ENCODE measurements at places on chromosomes 1 and 21. TPM values are rescaled to one million over a fixed set of nuclear protein-coding genes. Genes with fewer than 3 reads are reported as not detected.
A peak's percentile ranks its signal among the peaks of the same experiment; 100 is the strongest.

Gene MCOLN3
- total RNA-seq, result 0.66 TPM

DNA sequence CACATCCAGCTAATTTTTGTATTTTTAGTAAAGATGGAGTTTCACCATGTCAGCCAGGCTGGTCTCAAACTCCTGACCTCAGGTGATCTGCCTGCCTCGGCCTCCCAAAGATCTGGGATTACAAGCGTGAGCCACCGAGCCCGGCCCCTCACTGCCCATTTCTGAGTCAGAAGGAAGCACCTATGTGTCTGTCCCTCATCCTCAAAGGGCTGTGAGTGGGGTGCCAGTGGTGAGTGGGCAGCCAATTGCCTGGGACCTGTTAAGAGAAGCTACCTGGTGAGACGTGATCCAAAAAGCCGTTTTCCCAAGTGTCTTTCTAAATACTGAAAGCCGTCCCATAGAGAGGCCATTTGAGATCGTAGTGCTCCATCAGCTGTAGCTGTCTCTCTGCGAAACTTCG is 27.1 kb upstream of the PDXK start:
- H3K27ac ChIP-seq, result no peak overlapping the region
- H3K27me3 ChIP-seq, result no peaks in the 10 kb centered on the region
- no peak overlapping the region for H3K4me3 ChIP-seq
- no peaks in the 10 kb centered on the region for H3K4me1 ChIP-seq
- peaks cover 50% of the 10 kb centered on the region for H3K36me3 ChIP-seq

Gene TESK2
- 2.6 TPM for total RNA-seq

Gene HTR6
- total RNA-seq, result not detected

DNA sequence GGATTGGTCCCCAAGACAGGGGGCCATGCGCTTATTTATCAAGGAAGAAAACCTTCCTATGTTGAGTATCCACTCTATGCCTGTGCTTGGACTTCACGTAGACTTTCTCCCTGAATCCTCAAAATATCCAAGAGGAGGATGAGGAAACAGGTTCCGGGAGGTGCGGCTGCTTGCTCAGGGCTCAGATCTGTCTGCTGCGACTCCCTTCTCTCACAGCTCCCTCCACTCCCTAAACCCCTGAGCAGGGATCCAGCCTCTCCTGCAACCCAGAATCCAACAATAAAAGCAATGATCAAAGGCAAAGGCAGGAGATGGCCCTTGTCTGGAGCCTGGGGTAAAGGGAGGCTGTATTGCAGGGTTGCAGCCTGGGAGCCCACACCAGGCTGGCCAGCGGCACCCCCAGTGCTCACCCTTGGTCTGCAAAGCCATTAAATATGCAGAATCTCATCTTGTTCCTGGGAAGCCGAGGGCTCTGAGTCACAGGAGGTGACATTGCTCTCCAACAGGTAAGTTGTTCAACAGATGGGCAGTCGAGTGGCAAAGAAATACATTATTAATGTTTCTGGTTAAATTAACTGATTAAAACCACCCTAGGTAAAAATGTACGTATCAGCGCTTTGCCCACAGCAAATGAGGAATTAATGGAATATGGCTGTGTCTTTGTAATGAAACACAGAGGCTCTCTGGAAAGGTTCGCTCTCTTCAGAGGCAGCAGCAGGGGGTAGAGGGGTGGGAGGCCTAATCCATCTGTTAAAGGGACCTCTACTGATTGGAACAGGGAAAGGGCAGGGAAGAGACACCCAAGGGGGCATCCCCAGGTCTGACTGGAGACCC is 111.5 kb downstream of the GRIK3 start:
- no peaks in the 10 kb centered on the region for H3K36me3 ChIP-seq
- no peaks in the 10 kb centered on the region for H3K27me3 ChIP-seq
- DNase-seq, result no peak
- H3K4me1 ChIP-seq, result no peaks in the 10 kb centered on the region
- no peak overlapping the region for H3K27ac ChIP-seq

Gene PRKCZ
- 2.5 TPM for total RNA-seq

GRCh38 chr1:29682171-29682918 is 446.0 kb downstream of the PTPRU start:
- H3K36me3 ChIP-seq, result no peaks in the 10 kb centered on the region
- H3K4me1 ChIP-seq, result peaks cover 12% of the 10 kb centered on the region
- H3K27ac ChIP-seq, result no peak overlapping the region

- no peaks in the 10 kb centered on the region for H3K36me3 ChIP-seq
- no peaks in the 10 kb centered on the region for H3K4me1 ChIP-seq
- no peak overlapping the region for H3K4me3 ChIP-seq
- no peaks in the 10 kb centered on the region for H3K27me3 ChIP-seq
Measured at GRCh38 chr1:102879439-102879993, 228.8 kb downstream of the COL11A1 start.

DNA sequence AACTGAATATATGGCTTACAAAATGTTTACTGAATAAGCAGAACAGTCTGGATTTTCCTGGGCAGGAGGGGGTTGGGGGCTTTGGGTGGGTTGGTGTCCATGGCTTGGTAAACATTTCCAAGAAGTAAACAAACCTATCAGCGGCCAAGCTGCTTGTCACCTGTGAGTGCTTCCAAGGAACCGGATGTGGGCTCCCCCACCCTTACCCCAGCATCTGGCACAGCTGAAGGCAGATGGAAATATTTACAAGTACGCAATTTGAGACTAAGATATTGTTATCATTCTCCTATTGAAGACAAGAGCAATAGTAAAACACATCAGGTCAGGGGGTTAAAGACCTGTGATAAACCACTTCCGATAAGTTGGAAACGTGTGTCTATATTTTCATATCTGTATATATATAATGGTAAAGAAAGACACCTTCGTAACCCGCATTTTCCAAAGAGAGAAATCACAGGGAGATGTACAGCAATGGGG is at the start of gene CLCA1:
TSS of gene CLCA1 (plus strand) at position 427 of the 477 bp plus-strand sequence. CDS start at position 472, 45 bp downstream.
- no peaks in the 10 kb centered on the region for H3K36me3 ChIP-seq
- no peak within 1 kb of the TSS for H3K27ac ChIP-seq
- H3K4me1 ChIP-seq, result no peaks in the 10 kb centered on the region
- H3K27me3 ChIP-seq, result peaks cover 24% of the 10 kb centered on the region
- H3K4me3 ChIP-seq, result no peak within 1 kb of the TSS

DNA sequence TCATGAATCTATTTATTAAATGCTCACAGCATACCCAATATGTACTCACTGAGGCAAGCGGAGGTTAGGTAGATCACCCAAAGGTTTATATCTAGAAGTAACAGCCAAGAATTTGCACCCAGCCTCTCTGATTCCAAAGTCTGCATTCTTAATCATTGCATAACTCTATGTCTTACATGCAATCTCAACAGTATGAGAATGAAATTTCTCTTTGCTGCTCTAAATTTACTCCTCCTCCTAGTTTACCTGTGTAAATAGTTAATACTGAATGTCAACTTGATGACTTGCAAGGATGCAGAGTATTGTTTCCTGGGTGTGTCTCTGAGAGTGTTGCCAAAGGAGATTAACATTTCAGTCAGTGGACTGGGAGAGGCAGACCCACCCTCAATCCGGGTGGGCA is 840.6 kb downstream of the BRINP3 start:
- H3K36me3 ChIP-seq, result no peaks in the 10 kb centered on the region
- no peak for DNase-seq
- no peaks in the 10 kb centered on the region for H3K4me1 ChIP-seq
- no peak overlapping the region for H3K4me3 ChIP-seq

- no peak overlapping the region for H3K4me3 ChIP-seq
- H3K36me3 ChIP-seq, result no peaks in the 10 kb centered on the region
- no peaks in the 10 kb centered on the region for H3K27me3 ChIP-seq
- H3K27ac ChIP-seq, result no peak overlapping the region
Measured at GRCh38 chr1:80417671-80418070, 1383.1 kb upstream of the ADGRL2 start.

- no peaks in the 10 kb centered on the region for H3K36me3 ChIP-seq
- H3K27me3 ChIP-seq, result peaks cover 63% of the 10 kb centered on the region
- DNase-seq, result peak; percentile 78
- no peak overlapping the region for H3K27ac ChIP-seq
- peaks cover 13% of the 10 kb centered on the region for H3K4me1 ChIP-seq
Measured at GRCh38 chr1:202860744-202861419, 28.1 kb downstream of the RABIF start.

DNA sequence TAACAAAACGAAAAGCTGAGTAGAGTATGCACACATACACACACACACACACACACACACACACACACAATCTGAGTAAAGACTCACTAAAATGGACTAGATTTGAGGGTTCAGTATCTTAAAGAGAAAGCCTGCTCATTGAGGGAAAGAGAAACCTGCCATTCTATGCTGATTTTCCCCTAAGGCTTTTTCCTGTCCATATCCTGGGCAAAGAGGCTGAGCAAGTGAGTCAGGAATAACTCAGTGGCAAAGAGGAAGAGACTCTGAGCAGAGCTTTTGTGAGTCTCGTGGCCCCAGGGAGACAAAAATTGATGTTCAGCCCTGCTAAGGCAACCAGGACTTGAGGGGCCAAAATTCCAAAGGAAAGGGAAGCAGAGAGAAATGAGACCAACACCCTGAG is 37.3 kb upstream of the RUNX1 start:
- peaks cover 5% of the 10 kb centered on the region for H3K36me3 ChIP-seq
- peaks cover 33% of the 10 kb centered on the region for H3K4me1 ChIP-seq
- H3K27me3 ChIP-seq, result no peaks in the 10 kb centered on the region
- H3K4me3 ChIP-seq, result no peak overlapping the region
- peak overlapping the region; percentile 32 for H3K27ac ChIP-seq

Gene GSTM5
- total RNA-seq, result 0.07 TPM

- peak overlapping the region; percentile 43 for H3K4me3 ChIP-seq
- H3K27me3 ChIP-seq, result no peaks in the 10 kb centered on the region
- H3K27ac ChIP-seq, result no peak overlapping the region
- H3K36me3 ChIP-seq, result peaks cover 53% of the 10 kb centered on the region
Measured at GRCh38 chr1:26887125-26887524, 3.0 kb downstream of the GPN2 start.

GRCh38 chr1:21247892-21248715 is 42.2 kb downstream of the ECE1 start:
- no peaks in the 10 kb centered on the region for H3K27me3 ChIP-seq
- H3K27ac ChIP-seq, result no peak overlapping the region
- peaks cover 5% of the 10 kb centered on the region for H3K4me1 ChIP-seq
- peaks cover 52% of the 10 kb centered on the region for H3K36me3 ChIP-seq
- H3K4me3 ChIP-seq, result no peak overlapping the region
- DNase-seq, result no peak

GRCh38 chr1:223337174-223337869 is 26.7 kb downstream of the SUSD4 start:
- no peak overlapping the region for H3K4me3 ChIP-seq
- no peaks in the 10 kb centered on the region for H3K4me1 ChIP-seq
- DNase-seq, result no peak
- no peaks in the 10 kb centered on the region for H3K27me3 ChIP-seq
- H3K36me3 ChIP-seq, result no peaks in the 10 kb centered on the region

Gene TNNI3K
- not detected for total RNA-seq

- DNase-seq, result no peak
- no peaks in the 10 kb centered on the region for H3K4me1 ChIP-seq
- no peaks in the 10 kb centered on the region for H3K27me3 ChIP-seq
- H3K27ac ChIP-seq, result no peak overlapping the region
- no peak overlapping the region for H3K4me3 ChIP-seq
- no peaks in the 10 kb centered on the region for H3K36me3 ChIP-seq
Measured at GRCh38 chr1:170910273-170910672, 25.1 kb upstream of the MROH9 start.

Gene CASQ1
- not detected for total RNA-seq

DNA sequence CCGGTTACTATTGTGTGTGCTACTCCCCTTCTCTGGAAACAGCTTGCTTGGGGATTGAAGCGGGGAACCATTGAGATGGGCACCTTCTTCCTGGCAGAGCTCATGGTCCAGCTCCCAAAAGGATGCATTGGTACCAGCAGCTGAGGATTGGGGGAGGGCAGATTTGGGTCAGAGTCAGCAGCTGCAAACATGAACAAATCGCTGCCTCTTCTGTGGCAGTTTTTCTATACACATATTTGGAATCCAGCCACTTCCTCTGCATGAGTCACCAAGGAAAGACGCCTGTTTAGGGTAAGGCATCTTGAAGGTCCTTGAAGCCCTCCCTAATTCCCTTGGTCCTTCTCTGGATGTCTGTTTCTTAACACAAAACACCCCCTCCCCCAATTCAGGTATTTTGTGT is 104.7 kb downstream of the DAB1 start:
- no peaks in the 10 kb centered on the region for H3K36me3 ChIP-seq
- no peak overlapping the region for H3K4me3 ChIP-seq
- DNase-seq, result no peak
- no peak overlapping the region for H3K27ac ChIP-seq
- H3K27me3 ChIP-seq, result no peaks in the 10 kb centered on the region

Gene DYNLT5
- total RNA-seq, result not detected

DNA sequence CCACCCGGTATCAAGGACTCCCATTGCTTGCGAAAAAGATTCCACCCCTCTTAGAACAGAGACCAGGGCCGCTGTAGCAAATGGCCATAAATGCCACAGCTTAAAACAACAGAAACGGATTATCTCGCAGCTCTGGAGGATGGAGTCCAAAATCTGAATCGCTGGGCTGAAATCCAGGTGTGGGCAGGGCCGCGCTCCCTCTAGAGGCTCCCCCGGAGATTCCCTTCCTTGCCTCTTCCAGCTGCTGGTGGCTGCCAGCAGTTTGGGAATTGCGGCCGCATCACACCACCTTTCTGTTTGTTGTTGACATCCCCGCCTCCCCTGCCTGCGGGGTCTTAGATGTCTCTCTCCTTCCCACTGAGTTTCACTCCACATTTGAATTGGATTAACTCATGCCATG is 15.6 kb downstream of the PDE9A start:
- no peaks in the 10 kb centered on the region for H3K36me3 ChIP-seq
- H3K27me3 ChIP-seq, result no peaks in the 10 kb centered on the region
- no peak for DNase-seq
- peaks cover 6% of the 10 kb centered on the region for H3K4me1 ChIP-seq
- H3K27ac ChIP-seq, result no peak overlapping the region

Gene RPE65
- not detected for total RNA-seq

Gene EDN2
- not detected for total RNA-seq

DNA sequence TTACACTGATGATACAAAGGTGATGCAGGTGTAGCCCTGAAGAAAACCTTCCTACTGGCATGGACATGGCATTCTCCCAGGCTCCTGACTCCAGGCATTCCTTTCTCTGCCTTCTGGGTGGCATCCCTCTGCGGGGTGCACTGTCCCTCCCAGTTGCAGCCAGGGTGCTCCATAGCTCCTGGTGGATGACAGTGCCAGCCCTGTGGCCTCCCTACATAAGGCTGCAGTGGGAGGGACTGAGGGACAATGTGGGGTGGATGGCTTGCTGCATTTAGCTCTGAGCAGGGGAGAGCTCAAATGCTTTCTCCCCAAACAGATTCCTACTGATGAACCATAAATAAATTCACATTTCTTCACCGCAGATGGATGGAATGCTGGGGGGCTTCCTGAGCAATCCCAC is 97.0 kb upstream of the GJB5 start:
- H3K27ac ChIP-seq, result no peak overlapping the region
- H3K27me3 ChIP-seq, result peaks cover 2% of the 10 kb centered on the region
- no peak for DNase-seq
- no peaks in the 10 kb centered on the region for H3K4me1 ChIP-seq
- H3K4me3 ChIP-seq, result no peak overlapping the region

Gene CBS
- total RNA-seq, result 45.6 TPM

GRCh38 chr1:14396100-14396499 is 202.4 kb upstream of the KAZN start:
- no peak overlapping the region for H3K27ac ChIP-seq
- H3K4me3 ChIP-seq, result no peak overlapping the region
- no peaks in the 10 kb centered on the region for H3K27me3 ChIP-seq
